Stimulated activated CD4-positive, alpha-beta T cell treated with anti-CD3 and anti-CD28 coated beads, TNF-alpha, amount 100 ng/mL, for 1 hour (primary cell): ENCODE measurements at places on chromosomes 12 and 14.

DNA sequence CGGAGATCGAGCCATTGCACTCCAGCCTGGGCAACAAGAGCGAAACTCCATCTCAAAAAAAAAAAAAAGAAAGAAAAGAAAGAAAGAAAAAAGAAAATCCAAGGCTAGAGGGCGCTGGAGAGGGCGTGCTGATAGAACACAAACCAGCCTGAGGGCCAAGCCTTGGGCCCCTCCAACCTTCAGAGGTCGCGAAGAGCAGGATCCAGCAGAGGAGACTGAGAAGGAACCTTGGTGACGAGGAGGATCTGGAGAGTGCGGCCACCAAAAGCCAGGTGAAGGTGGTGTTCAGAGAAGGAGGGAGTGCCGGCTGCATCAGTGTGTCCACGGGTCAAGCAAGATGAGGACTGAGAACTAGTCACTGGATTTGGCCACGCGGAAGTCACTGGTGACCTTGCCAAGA is 4.1 kb upstream of the DYNC1H1 start:
- DNase-seq = no peak

DNA sequence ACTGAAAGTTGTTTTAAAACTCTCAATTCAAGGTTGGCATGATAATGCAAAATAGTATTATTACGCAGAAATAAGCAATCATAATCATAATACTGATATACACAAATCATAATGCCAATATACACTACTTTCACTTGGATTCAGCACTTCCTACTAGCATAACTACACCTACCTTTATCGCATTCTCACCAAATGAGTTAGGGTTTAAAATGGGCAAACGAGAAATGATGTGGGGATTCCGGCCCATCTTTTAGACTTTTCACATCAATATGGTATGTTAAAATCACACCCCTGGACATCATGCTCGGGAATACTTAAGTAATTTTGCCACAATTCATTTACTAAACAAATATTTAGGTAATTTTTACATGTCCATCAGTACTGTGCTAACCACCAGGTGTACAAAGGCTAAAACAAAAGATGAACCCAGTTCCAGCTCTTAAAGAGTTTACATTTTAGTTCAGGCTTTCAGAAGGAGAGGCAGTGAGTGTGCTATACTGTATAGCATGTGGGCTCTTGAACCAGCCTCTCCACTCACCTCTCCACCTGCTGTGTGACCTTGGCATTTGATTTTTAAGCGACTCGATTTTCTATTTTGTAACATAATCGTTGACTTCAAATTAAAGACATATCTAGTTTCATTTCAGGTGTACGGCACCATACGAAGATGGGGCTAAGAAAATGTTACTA is 1.1 kb upstream of the USP15 start:
- no peak for DNase-seq

GRCh38 chr12:97006585-97006984 is 99.5 kb downstream of the NEDD1 start:
- no peak for DNase-seq

DNA sequence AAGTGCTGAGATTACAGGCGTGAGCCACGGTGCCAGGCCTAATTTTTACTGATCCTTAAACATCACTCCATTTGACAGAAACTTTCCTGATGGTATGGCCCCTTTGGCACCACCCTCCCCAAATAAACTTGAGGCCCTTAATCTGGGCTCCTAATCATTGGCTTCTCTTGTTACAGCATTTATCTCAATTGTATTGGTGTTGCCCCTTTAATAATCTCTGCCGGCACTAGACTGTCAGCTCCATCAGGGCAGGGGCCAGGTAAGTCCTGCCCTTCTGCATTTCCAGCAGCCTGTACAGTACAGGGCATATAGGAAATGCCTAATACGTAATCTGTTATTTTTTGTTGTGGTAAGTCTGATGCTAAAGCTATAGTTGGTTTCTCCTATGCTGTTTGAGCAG is 1.2 kb upstream of the IFT81 start:
- no peak for DNase-seq

DNA sequence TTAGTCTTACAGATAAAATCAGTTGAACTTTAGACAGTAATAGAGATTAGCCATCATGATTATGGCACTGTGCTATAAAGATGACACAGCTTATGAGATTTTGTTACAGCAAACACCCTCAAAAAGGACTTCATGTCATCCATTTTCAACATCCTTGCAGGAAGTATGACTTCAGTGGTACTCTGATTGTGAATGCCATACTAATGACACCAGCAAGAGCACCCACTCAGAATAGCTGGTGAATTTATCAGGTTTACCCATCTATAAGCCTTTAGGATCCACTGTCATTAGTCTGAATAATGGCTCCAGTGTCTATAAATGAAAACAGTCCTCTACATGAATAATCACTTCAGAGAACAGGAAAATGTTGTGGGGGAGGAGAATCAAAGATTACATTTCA is 615.2 kb downstream of the RPS29 start:
- DNase-seq = no peak

DNA sequence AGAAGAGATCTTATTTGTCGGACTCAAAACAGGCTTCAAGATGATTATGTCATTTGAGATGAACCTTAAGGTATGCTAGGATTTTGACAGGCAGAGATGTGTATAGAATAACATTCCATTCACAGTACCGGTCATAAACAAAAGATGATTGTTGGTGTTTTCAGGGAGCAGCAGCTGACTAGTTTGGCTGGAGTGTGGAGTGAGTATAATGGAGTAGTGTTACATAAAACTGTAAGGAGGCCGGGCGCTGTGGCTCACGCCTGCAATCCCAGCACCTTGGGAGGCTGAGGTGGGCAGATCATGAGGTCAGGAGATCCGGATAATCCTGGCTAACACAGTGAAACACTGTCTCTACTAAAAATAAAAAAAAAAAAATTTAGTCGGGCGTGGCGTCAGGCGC is 23.9 kb downstream of the SERPINA10 start:
- no peak for DNase-seq

DNA sequence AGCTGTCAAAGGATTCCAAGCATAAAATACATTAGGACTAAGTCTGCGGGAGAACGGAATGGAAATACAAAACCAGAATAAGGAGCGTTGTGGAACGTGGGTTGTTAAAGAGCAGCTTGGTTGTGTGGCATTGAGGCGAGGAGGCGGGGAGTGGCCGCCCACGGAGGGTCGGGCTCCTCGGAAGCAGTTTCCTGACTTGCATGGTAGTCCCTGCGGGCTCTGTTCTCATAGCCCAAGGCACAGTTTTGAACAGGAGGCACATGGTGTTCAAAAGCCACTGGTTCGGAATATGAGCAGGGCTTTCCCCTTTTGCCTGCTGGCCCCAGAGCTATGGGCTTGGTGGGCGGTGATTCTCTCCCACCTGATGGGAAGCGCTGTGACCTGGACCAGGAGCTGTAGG is 12.2 kb downstream of the DDX51 start:
- no peak for DNase-seq

- no peak for DNase-seq
Observed at GRCh38 chr12:104455578-104456416, 951 bp upstream of the CHST11 start.

GRCh38 chr12:106098691-106099200 is 40.0 kb downstream of the NUAK1 start:
- DNase-seq = no peak

GRCh38 chr12:58540480-58541299 is 379.6 kb downstream of the LRIG3 start:
- DNase-seq = no peak

- no peak for DNase-seq
Observed at GRCh38 chr14:81625343-81625742, 91.7 kb upstream of the SEL1L start.

DNA sequence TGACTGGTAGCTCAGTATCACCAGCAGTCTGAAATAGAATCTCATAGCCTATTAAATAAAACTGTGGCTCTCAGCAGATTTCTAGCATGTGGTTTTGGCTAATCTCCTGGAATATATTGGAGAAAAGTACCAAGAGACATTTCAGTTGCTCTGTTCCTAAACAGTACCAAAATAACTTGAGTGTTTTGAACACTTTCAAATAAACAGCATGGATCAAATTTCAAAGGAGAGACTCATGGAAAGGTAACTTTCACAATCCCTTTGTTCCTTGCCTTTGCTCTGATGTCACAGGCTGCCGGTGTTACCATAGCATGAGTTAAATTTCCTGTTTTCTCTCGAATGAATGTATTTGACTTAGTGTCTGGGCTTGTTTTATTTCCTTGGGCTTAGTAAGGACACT is 3.4 kb downstream of the ARG2 start:
- no peak for DNase-seq

DNA sequence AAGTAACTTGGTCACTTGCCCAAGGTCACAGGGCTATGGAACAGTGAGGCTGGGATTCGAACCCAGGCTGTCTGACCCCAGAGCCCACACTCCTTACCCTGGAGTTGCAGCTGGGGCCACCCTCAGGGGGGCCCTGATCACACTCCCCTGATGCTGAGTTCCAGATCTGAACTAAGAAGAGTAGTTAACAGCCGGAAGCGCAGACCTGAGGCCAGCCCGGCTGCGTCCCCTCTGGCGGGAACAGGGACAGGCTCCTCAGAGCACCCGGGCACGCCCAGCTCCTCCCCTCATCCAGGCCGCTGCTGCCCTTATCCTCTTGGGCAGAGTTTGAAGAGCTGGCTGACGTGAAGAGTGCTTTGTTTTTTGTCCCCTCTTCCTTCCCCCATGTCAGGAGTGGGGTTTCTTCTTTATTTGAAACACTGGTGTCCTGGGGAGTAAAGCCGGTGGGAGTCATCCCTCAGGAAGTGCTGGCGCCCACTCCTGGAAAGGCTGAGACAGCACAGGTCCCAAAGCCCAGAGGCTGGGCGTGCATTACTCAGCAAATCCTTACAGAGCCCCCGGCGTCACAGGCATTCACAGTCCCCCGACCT is 8.7 kb downstream of the PHB2 start:
- no peak for DNase-seq

DNA sequence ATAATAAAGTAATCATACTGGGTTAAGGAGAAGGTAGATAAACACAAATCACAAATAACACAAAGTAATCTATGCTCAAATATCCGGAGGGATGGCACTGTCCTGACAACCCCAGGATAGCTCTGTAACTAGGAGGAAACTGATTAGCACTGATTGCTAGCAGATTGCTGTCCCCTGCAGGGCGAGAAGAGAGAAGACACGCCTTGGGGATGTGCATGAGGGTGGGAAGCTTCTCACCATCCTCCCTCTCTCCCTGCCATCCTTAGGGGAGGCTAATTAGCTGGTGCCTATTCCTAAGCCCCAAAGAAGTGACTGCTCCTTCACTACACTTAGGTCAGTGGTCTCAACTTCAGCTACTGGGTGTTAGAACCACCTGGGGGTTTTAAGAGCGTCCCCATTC is 27.0 kb upstream of the TMEM260 start:
- DNase-seq = no peak

GRCh38 chr14:102027951-102028350 is 58.9 kb downstream of the HSP90AA1 start:
- no peak for DNase-seq

DNA sequence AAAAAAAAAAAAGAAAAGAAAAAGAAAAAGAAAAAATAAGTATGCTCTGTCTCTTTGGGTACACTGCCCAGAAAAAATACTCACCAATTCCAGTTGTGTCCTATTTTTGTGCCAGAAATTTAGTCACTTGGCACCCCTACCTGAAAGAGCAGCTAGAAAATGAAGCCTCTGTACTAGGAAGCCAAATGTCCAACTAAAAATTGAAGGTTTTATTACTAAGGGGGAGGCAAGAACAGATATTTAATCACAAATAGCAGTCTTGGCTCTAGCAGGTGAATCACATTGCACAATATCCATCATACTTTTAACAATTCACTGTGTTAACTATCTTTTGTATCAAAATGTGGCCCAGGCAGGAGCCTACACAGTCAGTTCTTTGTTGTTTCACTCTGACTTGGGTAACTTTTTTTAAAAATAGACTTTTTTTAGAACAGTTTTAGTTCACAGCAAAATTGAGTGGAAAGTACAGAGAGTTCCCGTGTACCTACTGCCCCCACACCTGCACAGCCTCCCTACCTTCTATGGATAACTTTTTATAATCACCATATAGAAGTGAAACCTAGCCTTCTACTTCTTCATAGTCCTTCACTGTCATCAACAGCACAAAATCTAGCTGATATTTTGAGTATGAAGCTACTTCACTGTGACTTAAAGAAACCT is 87.1 kb upstream of the ATF7IP start:
- DNase-seq = no peak

DNA sequence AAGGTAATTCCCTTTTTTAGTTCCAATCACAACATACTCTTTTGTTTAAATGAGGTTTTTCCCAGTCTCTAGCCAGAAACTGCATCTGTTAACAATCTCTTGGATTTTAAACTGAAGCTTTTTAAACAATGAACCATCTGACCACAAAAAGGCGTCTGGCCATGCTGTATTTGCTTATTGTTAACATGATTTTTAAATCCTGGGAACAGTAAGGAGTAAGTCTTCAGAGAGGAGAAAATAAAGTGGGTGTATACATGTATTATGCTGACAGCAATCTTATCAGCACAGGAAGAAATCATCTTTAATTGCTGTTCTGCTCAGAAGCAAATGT is 106.2 kb downstream of the DAAM1 start:
- no peak for DNase-seq

- DNase-seq = no peak
Observed at GRCh38 chr12:8644345-8645248, 18.0 kb downstream of the MFAP5 start.

GRCh38 chr14:71348394-71348793 is 441.1 kb downstream of the PCNX1 start:
- DNase-seq = no peak

GRCh38 chr12:108043286-108043685 is 85.8 kb upstream of the WSCD2 start:
- no peak for DNase-seq

GRCh38 chr12:54051026-54051842 is 2.4 kb upstream of the HOXC4 start:
- no peak for DNase-seq

DNA sequence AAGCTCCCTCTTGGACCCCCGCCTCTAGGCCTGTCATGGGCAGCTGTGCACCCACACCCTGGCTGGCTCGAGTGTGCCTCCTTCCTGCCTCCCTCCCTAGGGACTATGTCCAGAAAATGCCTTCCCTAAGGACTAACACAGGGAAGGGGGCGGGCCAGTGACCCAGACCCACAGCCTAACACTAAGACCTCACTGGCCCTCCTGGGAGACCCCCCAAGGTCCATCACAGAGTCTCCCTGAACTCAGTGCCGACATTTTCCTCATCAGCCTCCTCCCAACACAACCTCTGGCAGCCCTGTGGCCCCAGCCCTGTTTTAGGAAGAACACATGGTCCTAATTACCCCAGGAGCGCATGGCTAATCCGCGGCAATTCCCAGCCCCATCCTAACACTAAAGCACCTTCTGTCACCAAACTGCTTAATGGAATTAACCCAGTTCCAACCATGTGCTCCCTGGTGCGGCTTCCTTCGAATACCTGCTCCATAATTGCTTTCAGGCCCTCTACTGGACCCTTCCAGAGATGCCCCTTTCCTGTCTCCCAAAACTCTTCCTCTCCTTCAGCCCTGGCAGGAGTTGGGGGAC is 5.6 kb downstream of the MSI1 start:
- no peak for DNase-seq

DNA sequence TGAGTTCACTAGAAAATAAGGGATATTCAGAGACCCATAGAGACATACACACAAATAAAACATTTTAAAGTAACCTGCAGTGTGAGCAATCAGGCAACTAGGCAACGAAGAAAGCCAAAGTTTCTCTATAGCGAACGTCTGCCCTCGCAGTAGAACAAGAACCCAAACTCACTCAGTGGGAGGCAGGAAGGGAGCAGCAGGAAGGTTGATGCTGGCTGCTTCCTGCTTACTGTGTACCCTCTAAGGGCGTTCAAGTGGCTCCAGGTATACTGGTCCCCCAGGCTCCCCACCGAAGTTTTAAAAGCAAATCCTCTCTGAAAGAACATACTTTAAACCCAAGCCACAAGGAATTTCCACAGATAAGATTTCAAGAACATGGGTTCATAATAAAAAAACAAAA is 249.3 kb downstream of the FOXN3 start:
- DNase-seq = no peak
